ENCODE measurements at places on chromosomes 5 and 9.

- DNase-seq, result no peak
Measured at GRCh38 chr5:133729800-133730199, 117.5 kb upstream of the FSTL4 start.

- no peak for DNase-seq
Measured at GRCh38 chr9:107751567-107752210, 262.1 kb upstream of the KLF4 start.

GRCh38 chr5:180704362-180704761 is 35.5 kb downstream of the OR2Y1 start:
- no peak for DNase-seq

DNA sequence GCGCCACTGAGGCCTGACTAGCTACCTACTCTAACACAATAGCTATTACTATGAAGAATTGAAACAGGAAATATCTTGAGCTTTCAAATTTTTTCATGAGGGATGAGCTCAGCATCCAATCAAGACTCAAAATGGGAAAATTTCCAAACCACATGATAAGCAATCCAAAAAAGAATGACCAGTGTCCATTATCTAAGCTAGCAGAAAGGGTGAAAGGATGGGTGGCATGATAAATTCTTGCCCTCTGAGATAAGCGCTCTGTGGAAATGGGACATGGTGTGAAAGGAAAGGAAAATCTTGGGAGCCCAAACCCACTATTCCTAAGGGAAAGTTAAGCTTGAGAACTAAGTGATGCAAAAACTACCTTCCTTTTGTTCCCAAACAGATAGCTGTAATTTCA is 170.2 kb upstream of the NREP start:
- no peak for DNase-seq

DNA sequence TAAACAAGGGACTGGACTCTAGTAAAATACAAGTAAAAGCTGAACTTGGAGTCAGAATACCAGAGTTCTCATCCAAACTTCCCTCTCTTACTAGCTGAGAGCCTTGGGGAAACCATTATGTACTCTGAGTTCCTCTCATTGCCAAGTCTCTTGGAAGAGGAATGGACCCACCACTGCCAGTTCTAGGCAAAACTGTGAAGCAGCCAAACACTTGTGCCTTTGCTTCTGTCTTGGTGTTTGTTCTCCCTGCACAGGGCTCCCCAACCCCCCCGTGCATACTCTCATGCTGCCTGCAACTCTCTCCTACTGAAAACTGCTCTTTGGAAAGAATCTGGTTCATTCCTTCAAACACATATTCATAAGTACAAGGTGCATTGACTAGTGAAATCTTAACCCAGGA is 102.6 kb downstream of the PDZD2 start:
- no peak for DNase-seq

- DNase-seq, result no peak
Measured at GRCh38 chr9:87567571-87567970, 69.9 kb downstream of the DAPK1 start.

DNA sequence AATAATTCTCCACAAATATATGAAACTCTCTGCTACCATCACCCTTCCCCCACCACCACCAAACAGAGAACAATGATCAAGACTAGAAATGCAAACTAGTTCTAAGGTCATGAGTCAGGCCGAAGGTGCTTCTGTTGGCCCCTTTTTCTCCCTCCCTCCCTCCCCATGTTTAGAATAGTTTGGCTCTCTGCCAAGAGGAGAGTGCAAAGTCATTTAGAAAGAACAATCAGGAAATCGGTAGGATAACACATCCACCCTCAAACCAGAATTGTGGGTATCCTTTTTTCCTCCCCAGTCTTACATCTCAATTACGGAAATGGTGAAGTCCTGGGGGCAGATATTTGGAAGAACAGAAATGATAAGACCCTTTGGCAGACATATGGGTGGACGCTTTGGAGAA is 170.1 kb downstream of the SLF1 start:
- no peak for DNase-seq

DNA sequence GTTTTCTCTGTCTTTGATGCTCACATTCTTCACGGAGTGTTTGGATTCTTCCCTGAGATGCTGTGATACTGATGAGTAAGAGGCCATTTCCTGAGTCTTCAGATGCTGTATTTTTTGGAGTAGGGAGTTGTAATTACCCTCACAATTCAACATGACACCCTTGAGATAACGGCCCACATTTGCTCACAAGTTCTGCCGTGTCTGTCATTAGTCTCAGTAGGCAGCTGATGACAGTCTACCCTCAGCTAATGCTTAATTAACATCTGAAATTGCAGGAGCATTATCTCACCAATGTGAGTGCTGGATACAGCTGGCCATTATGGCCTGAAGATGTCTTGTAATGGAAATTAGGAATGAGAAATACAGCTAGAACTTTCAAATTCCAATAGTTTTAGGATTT is 307.1 kb upstream of the ADCY2 start:
- DNase-seq, result no peak

DNA sequence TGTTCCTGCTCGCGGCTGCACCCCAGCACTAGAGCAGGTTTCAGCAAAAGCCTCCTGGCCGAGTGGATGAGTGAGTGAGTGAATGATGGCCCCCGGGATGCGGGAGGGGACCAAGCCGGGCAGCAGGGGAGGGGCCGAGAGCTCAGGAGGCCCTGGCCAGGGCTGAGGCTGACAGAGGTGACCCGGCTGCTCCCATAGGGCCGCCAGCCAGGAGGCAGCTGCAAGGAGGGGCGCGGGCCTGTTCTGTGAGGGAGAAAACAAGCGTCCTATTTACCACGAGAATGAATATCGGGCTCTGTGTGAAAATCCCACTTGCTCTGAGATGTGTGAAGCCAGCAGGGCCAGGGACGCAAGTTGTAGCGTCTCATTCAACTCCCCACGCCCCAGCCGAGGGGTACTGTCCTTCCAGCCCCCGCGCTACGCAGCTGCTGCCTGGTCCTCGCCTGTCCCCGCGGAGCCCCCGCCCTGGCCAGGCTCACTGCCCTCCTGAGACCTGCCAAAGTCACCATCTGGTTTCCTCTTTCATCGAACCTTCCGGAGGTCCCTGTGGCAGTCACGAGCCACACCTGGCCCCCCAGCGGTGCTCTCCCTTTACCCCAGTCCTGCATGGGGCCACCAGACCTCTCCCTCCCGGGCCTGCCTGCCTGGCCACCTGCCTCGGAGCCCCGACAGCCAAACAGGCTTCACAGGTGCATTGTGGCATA is 38.8 kb downstream of the RASGEF1C start:
- no peak for DNase-seq

GRCh38 chr9:107358986-107359385 is 75.9 kb downstream of the RAD23B start:
- no peak for DNase-seq

GRCh38 chr5:111043712-111044506 is 27.6 kb upstream of the TSLP start:
- no peak for DNase-seq

- no peak for DNase-seq
Measured at GRCh38 chr9:36086442-36086841, 49.7 kb downstream of the RECK start.

DNA sequence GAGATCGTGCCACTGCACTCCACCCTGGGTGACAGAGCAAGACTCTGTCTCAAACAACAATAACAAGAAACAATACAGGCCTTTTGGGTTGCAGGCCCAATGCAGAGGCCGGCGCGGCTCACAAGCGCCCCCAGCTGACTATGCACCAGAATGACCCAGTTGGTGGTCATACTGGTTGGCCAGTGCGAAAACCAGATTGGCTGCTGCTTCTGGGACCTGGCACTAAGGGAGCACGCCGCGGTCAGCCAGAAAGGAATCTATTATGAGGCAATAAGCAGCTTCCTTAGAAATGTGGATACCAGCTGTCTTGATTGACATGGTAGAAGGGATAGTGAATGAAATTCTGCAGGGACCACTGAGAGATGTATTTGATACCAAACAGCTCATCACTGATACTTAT is 35.0 kb downstream of the RANBP17 start:
- DNase-seq, result no peak

DNA sequence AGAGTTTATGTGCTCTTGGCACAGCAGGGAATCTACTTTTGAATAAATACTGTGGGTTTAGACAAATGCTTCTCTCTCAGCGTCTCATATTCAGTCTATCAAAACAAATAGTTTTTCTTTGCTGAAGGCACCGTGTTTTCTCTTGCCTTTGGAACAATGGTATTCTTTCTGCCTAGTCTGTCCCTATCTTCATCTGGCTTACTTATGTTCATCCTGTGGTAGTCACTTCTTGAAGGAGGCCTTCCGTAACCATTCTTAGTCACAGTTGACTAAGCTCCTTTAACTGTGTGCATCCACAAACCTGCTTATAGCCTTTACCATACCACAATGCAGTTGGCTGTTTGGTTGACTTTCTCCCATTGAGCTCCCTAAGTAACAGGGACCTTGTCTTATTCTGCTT is 45.9 kb downstream of the LARP1 start:
- DNase-seq, result no peak

DNA sequence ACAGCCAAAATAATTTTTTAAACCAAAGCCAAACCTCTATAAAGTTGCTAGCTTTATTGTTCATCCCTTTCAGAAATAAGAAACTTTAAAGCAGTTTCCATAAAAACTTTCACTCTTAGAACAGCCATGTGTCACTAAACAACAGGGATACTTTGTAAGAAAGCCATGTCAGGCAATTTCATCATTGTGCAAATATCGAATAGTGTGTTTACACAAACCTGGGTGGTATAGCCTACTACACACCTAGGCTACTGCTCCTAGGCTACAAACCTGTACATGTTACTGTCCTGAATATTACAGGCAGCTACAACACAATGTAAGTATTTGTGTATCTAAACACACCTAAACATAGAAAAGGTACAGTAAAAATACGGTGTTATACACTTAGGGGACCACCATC is 59.9 kb downstream of the TLE1 start:
- no peak for DNase-seq

DNA sequence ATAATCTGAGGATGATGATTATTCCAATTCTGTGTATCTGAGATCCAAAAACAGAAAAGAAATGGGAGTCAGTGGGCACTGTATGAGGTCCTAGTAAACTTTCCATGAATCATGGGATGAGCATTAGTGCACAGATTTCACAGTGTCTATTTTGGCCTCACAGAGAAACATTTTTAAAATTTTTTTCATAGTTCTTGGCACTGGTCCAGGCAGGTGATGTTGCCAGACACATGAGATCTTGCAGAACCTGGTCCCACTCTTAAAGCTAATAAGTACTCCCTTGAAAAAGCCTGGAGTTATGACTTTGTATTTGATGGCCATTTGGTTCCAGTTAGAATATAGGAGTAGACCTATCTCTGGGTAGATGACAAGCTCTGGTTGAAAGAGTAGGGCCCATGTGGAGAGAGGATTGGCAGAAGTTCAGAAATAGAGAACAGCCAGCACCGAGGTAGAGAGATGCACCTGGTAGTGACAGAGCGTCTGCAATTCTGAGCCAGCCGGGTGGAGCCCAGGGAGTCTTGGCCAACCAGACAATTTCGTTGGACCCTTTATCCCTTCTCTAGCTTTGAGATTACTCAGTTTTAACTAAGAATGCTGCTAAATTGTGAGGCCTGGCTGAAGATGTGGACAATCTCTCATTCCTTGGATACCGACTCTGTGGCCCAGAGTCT is 6.3 kb upstream of the TNFSF15 start:
- DNase-seq, result no peak
